ENCODE measurements at places on chromosomes 3 and 15. TPM values are rescaled to one million over a fixed set of nuclear protein-coding genes. Genes with fewer than 3 reads are reported as not detected.

TNFSF10 gene
- total RNA-seq: 33.6 TPM

DHFR2 gene
- 9.4 TPM for total RNA-seq

FHIT gene
- total RNA-seq: 12.2 TPM

SNX33 gene
- total RNA-seq: 2.6 TPM

MINAR1 gene
- total RNA-seq: 0.77 TPM

FOXB1 gene
- 0.77 TPM for total RNA-seq

FOXL2NB gene
- total RNA-seq: not detected

ISLR gene
- not detected for total RNA-seq

LYZL4 gene
- not detected for total RNA-seq

CHDH gene
- total RNA-seq: 1.1 TPM

TRIP4 gene
- 26.6 TPM for total RNA-seq

LRTM1 gene
- not detected for total RNA-seq

GPR15 gene
- 24.0 TPM for total RNA-seq

GOLGA6D gene
- total RNA-seq: 0.16 TPM

MAGEL2 gene
- total RNA-seq: not detected

ADPGK gene
- total RNA-seq: 112 TPM

LMLN gene
- 3.8 TPM for total RNA-seq

SLC24A1 gene
- 3.3 TPM for total RNA-seq

FANCD2OS gene
- total RNA-seq: not detected

EPHA3 gene
- 2.1 TPM for total RNA-seq

RAB8B gene
- 185 TPM for total RNA-seq

NR2F2 gene
- not detected for total RNA-seq

SOX2 gene
- 3.7 TPM for total RNA-seq

TRPC1 gene
- 8.0 TPM for total RNA-seq

CYP1A2 gene
- total RNA-seq: not detected

ZDHHC19 gene
- total RNA-seq: not detected

RBP2 gene
- not detected for total RNA-seq

BLOC1S6 gene
- total RNA-seq: 54.5 TPM

GRM2 gene
- total RNA-seq: 0.45 TPM

GOLGA8M gene
- total RNA-seq: 0.53 TPM

ZNF620 gene
- total RNA-seq: 2.3 TPM

GMNC gene
- not detected for total RNA-seq

CTXND1 gene
- not detected for total RNA-seq

FBN1 gene
- total RNA-seq: 1.6 TPM

ADIPOQ gene
- total RNA-seq: not detected

CASR gene
- total RNA-seq: 3.9 TPM

KCNH8 gene
- not detected for total RNA-seq

ACKR4 gene
- not detected for total RNA-seq

CCR8 gene
- total RNA-seq: 10.2 TPM

IMP3 gene
- 113 TPM for total RNA-seq

GTF2A2 gene
- 102 TPM for total RNA-seq

RTP1 gene
- total RNA-seq: not detected

GOLGA8J gene
- not detected for total RNA-seq

PLA1A gene
- total RNA-seq: 0.34 TPM

NANOGP8 gene
- total RNA-seq: not detected

ZNF502 gene
- 0.73 TPM for total RNA-seq

CCDC191 gene
- 2.3 TPM for total RNA-seq

SATB1 gene
- total RNA-seq: 414 TPM

UNC45A gene
- total RNA-seq: 101 TPM

Measured in activated T-helper 17 cell treated with anti-CD3 and anti-CD28 coated beads, Interleukin-2, amount 50 U/mL, for 72 hours (primary cell).